ENCODE measurements at places on chromosomes 5 and 9.

DNA sequence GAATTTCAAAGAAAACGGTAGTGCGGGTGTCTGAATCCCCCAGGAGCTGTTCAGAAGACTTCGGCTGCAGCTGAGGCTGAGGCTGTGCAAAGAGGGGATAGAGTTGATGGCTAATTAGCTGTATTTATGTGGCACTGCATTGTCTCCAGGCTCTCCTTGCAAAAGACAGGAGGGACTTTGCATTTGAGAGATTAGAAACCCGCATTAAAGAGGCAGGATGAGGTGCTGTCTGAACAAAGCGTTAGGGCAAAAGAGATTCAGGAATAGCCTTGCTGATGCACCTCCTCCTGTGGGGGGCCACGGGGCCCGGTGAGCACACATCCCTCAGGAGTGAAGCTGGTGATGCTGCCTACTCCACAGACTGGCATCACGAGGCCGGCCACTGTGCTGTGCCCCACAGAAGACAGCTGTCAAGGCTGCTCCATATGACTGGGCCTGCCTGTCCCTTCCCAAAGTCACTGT lies 343.6 kb upstream of the DAP start:
- DNase-seq, result no peak

DNA sequence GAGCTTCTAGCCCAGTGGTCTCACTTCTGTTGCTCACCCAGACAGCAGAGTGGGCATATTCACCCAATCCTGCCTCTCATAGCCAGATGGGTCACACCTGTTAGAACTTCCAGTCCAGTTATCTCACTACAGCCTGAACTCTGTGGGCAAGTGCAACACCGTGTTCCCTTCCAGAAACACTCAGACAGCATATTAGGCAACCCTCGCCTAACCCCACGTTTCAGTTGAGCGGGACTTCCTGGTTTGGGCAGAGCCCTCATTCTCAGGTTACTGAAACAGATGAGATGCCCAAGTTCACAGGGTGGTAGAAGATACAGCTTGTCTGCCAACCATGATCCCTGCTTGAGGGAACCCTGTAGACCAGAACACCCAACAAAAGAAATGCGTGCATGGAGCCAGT lies 538.2 kb downstream of the CYLC2 start:
- no peak for DNase-seq

GRCh38 chr9:125376261-125377226 lies 114.9 kb downstream of the GAPVD1 start:
- DNase-seq, result no peak

DNA sequence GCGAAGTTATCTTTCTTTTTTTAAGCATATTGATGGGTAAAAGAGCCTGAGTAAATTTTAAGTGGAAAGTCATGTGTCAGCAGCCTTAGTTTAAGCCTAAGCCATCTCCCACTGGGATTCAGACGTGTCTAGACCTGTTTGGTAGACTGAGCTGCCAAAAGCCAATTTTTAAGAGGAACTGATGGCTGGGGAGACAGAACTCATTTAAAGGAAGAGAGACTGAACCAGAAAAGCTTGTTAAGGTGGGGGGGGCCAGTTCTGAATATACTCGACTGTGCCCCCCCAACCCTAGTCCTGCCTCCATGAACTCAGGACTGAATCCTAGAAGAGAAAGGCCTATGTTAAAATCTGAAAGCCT lies 58.3 kb upstream of the PLPP1 start:
- DNase-seq, result no peak

- DNase-seq, result no peak
Measured at GRCh38 chr9:4590430-4591122, 71.5 kb upstream of the PLPP6 start.

DNA sequence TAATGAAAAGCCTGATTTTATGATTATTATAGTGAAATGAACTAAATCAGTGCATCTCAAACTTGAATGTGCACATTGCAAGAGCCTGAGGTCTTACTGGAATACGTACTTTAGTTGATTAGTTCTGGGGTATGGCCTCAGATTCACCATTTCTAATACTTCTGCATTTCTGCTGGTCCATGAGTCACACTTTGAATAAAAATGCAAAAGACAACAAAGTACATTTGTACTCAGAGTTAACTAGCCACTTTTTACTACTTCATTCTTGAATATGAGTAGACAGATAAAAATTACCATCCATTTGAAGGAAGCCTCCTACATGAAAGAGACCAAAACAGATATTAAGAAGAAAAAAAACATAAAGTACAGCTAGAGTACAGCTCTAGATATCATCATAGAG lies 27.1 kb upstream of the PRR16 start:
- DNase-seq, result no peak

DNA sequence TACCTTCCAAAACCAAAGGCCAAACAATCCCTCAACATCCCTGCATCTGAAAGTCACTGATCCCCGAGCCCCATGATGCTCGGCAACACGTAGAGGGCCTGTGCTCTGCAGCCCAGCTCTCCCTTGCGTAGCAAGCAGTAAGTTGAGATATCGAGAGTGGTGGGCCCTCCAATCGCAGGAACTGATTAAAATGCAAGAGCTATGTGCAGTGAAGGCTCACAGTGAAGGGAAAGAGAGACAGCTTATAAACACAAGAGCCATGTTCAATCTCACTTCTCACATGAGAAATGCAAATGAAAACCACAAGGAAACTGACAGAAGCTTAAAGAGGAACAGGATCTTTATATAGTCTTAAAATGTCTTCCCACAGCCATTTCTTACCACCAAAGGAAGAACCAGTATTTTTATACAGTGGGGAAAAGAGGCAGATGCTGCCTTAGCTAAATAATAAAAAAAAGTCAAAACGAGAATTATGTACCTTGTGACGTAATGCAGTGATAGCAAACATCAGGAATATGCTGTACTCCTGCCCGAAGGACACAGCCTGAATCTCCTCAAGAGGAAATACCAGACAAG lies 24.6 kb downstream of the TTF1 start:
- no peak for DNase-seq

DNA sequence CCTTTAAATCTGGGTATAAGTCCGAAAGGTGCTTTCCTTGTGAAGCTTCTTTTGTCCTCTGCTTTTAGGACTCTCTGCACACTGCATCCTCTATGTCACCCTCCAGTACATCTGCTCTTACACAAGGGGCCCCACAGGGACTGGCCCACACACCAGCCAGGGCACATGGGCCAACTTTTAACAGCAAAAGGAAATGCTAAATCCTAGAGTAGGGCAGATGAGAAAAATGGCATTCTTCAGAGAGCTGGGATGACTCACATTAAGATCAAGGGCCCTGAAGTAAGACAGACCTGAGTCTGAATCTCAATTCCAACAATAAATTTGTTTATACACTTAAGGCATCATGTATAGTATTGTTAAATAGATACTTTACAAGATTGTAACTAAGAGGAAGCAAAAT lies 40.3 kb upstream of the CDKN2B start:
- DNase-seq, result no peak

DNA sequence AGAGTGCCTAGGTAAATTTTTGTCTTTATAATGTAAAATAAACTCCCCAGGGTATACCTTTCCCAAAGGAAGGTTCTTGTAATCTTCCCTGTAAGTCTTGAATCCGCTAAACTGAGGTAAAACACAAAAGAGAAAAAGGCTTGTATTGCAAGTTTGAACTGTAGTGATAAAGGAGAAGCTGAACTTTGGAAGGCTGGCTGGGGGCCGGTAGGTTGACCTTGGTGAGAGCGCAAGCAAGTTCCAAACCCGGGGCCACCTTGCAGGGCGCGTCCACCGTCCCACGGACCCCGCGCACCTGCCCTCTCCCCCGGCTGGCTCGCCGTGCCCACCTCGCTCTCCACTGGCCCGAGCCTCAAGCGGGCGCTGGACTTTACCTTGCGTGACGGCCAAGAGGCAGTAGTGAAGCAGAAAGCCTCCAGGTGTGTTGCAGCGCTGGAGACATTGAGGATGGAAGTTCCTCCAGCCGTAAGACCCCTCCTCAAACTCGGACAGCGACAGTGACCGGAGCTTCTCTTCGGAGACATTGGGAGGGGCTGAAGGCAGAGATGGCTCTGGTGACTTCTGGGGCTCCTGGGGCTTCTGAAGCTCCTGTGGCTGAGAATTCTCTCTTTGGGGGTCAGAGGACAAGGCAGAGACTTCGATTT lies 428 bp downstream of the SLCO4C1 start:
- DNase-seq, result no peak

DNA sequence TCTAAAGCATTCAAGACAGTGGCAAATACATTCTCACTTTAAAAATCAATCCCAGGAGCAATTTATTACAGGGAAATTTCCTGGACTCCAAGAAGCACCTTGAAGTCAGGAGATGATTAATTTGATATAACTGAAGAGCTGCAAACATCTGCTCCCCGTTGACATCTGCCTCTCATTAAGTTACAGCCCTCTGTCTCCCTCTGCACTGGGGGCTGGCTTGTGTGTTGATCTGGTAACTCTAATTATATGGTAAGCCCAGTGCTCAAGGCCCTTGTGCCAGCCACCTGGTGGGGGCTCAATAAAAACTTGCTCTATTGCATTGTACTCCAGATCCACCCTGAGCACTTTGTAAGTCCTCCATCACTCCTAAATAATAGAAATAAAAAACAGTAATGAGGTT lies 131.1 kb upstream of the ZNF462 start:
- DNase-seq, result no peak

GRCh38 chr5:178242416-178242815 lies 9.8 kb upstream of the PHYKPL start:
- no peak for DNase-seq

DNA sequence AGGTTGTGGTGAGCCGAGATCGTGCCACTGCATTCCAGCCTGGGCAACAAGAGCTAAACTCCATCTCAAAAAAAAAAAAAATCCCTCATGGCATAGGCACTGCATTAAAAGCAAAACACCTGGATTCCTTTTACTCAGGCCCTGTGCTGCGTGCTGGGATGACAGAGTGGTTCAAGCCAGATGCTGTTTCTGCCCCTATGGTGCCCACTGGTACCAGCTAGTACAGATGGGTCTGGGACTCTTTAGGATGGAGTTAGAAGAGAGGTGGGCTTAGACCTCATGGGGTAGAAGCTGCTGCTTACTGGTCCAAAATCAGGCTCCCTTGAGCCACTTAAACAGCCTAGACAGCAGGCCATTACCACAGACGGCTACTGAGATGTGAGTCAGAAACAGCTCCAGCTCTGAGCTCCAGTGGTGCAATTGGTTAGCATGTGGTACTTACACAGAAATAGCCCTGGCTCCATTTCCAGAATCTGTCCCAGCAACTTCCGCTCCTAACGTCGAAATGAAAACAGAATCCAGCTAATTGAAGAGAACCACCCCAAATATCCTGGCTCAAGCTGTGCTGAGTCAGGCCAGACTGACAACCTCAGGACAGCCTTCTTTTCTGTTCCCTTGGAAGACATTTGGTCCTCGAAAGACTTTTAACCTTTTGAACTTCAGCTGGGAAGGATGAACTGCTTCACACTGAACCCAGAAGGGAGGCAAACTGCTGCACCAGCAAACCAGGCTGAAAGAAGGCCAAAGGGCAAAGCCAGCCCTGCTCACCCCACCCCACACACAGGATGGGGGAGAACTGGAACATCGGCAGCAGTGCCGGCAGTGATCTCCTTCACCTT lies 15.5 kb downstream of the C5orf15 start:
- no peak for DNase-seq

GRCh38 chr9:89448821-89449220 lies 49.1 kb downstream of the SEMA4D start:
- DNase-seq, result no peak

DNA sequence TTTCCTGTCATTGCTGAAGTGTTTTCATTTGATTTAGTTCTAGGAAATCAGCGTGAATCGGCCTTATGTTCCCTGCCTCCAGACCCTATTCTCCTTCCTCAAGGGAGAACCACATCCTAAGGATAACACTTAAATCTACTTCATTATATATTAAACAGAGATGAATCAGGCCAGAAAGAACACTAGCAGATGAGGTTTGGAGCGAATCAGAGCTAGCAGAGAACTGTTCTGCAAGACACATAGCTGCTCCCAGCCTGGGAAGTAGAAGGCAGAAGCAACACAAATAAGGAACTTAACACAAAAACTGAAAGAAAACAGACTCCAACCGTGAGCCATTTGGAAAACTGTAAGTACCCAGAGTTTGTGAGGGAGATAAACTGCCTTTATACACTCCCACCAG lies 718.2 kb downstream of the SEMA5A start:
- DNase-seq, result no peak

- DNase-seq, result no peak
Measured at GRCh38 chr9:33013962-33014664, 11.0 kb upstream of the DNAJA1 start.

DNA sequence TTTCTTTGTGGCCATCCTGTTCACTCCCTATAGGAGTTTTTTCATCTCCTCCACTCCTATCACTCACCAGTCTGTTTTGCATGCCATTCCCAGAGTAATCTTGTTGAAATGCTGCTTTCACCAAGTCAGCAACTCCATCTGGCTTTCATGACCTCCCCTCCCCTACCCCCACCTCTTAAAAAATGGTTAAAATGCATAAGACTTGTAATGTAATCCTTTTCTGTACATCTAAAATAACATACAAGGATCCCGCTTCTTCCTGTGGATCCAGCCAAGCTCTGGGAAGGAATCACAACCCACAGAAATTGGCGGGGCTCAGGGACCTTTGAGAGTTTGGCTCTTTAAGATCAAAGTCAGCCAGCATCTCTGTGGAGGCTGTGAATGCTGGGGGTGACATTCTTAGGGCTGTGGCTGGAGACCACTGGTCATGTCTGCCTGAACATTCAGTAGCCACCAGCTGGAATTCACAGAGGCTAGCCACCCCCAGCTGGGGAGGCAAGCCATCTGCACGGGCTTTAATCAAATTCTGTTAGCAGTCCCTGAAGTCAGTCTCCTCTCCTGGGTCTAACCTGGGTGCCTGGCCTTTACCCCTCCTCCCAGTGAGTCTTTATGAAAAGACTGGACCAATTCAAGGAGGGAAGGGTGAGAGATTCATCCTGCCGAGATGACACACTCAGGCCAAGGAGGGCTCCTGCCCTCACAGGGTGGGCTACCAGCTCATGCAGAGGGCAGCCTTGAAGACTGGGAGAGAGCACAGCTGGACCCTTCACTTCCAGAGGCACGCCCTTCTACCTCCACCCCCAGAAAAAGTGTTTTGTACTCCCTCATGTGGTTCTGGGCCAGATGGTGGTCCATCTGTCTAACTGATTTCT lies 132.9 kb downstream of the LIFR start:
- no peak for DNase-seq

GRCh38 chr5:173530547-173530946 lies 85.9 kb downstream of the BOD1 start:
- DNase-seq, result no peak

GRCh38 chr5:148063861-148064260 lies at the start of gene SPINK5:
Gene SPINK5, plus strand, starts transcription at chr5:148063980. Its CDS starts 65 bp downstream, at chr5:148064045.
- no peak for DNase-seq

DNA sequence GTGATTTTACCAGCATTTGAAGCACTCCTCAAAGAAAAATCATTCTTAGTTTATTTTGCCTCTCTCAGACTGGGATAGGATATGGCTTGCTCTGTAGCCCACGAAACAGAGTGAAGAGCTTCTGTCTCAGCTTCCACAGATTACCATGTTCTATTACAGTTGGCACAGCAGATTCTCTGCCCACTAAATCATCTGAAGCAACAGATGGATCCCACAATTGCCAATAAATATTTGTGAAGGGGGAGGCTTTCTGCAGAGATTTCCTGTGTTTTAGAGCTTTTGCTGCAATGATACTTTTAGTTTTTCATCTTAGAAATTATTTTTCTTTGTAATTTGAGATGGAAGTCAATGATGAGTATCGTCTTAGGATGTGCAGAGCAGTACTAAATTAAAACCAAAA lies 12.3 kb upstream of the MAP3K1 start:
- DNase-seq, result no peak

- DNase-seq, result peak; percentile 73
Measured at GRCh38 chr9:137453643-137454081, 5.5 kb downstream of the NSMF start.
